ENCODE measurements at places on chromosomes 3 and 15.
A peak's percentile ranks its signal among the peaks of the same experiment; 100 is the strongest.

DNA sequence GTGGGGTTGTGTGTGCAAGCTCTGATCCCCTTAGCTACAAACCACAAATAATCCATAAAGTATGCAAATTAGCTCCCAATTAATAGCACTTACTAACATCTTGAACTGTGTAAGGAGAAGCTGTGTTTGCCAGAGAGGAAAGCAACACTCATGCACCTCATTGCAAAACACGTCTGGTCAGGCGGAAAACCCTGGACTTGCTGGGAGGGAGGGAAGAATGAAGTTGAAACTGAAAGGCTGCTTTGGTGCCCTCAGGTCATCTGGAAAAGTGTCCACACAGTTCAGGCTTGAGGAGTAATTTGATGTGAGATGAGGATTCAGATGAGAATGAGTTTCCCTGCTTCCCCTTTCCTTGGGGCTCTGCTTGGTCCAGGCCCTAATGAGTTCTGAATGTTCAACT, 185.5 kb upstream of the ANKRD28 start:
- peak; percentile 91 for DNase-seq

DNA sequence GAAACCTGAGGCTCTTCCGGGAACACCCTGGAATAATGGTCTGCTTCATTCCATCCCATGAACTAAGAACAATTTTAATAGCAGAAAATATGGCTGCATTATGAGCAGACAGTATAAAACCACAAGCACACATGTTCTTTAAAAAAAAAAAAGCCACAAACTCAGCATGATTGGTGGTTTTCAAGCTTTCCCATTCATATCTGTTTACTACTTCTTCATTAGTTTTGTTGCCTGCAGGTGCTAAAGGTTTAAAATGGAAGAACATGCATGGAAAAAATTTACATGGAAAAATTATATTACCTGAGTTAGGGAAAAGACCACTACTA, 137.9 kb upstream of the HES1 start:
- DNase-seq: no peak

GRCh38 chr3:53845103-53845880, 927 bp downstream of the CHDH start:
- DNase-seq: peak; percentile 16

GRCh38 chr3:58800032-58800431, 133.5 kb upstream of the FAM3D start:
- DNase-seq: no peak

DNA sequence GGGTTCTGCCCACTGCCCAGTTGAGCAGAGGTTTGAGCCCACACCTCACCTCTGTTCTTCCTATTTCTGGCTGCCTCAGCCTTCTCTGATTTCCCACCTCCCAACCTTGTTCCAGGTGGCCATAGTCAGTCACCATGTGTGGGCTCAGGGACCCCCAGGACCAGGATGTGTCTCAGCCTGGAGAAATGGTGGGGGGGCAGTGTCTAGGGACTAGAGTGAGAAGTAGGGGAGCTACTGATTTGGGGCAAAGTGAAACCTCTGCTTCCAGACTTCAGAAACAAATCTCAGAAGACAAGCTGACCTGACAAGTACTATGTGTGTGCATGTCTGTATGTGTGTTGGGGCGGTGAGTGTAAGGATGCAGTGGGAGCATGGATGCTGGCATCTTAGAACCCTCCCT, 22.9 kb downstream of the SHF start:
- no peak for DNase-seq
